ENCODE measurements at places on chromosomes 2 and 18. TPM values are rescaled to one million over a fixed set of nuclear protein-coding genes. Genes with fewer than 3 reads are reported as not detected.

ANKRD30BL gene
- 0.31 TPM for total RNA-seq

GPR55 gene
- not detected for total RNA-seq

MYCN gene
- 7.3 TPM for total RNA-seq

MROH2A gene
- 2.5 TPM for total RNA-seq

CFC1 gene
- total RNA-seq = not detected

PLCD4 gene
- total RNA-seq = 31.0 TPM

HAT1 gene
- total RNA-seq = 51.3 TPM

DGUOK gene
- 23.5 TPM for total RNA-seq
